ENCODE measurements at places on chromosomes 13 and 19.

- DNase-seq: no peak
These were observed 21.8 kb upstream of the ZNF30 start for GRCh38 chr19:34904664-34905527.

DNA sequence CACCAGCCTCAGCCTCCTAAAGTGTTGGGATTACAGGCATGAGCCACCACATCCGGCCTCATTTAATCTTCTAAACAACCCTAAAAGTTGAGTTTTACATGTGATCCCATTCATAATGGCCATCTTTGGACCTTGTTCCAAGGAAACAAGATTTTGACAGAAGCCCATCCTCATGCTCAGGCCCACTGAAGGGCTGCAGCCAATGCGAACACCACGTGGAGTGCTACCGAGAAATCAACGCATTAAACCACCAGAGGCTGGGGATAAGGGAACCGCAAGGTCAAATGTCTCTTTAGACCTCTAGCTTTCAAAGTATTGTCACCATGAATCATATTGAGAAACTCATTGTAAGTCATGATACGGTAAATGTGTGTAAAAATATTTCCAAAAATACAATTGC, 49.4 kb upstream of the DOCK9 start:
- no peak for DNase-seq

DNA sequence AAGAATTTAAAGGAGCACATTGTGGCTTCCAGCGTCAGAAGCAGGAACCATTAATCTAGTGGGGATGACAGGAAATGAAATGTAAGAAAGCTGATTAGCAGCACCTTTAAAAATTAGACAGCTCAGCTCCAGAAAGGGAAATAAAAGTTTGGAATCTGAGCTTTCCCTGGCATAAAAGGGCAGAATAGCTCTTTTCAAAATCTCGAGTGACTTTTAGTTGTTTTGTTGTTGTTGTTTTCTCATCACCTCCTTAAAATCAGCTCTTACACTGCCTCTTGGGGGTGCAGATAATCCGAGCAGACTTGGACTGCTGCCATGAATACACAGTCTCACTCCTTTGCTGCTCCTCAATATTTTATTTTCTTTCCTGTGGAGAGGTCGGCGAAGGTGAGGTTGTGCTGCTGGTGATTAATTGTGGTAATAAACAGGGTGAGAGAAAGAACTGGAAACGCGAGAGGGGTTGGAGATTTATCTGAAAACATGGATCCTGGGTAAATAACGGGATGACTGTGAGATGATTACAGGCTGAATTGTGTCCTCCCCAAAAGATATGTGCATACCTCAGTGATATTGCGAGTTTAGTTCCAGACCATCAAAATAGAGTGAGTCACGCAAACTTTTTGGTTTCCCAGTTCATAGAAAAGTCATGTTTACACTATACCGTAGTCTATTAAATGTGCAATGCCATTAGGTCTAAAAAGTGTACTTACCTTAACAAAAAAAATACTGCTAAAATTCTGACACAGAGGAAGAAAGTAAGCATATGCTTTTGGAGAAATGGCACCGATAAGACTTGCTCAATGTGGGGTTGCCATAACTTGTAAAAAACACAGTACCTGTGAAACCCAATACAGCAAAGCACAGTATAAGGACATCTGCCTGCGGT, 787.7 kb downstream of the UQCRFS1 start:
- no peak for DNase-seq

- no peak for DNase-seq
These were observed 1.2 kb downstream of the KPNA3 start for GRCh38 chr13:49791315-49791710.

- DNase-seq: no peak
These were observed 416.5 kb downstream of the FGF14 start for GRCh38 chr13:101985321-101985720.
